ENCODE measurements at places on chromosomes 12 and 14. TPM values are rescaled to one million over a fixed set of nuclear protein-coding genes. Genes with fewer than 3 reads are reported as not detected.
A peak's percentile ranks its signal among the peaks of the same experiment; 100 is the strongest.

DNA sequence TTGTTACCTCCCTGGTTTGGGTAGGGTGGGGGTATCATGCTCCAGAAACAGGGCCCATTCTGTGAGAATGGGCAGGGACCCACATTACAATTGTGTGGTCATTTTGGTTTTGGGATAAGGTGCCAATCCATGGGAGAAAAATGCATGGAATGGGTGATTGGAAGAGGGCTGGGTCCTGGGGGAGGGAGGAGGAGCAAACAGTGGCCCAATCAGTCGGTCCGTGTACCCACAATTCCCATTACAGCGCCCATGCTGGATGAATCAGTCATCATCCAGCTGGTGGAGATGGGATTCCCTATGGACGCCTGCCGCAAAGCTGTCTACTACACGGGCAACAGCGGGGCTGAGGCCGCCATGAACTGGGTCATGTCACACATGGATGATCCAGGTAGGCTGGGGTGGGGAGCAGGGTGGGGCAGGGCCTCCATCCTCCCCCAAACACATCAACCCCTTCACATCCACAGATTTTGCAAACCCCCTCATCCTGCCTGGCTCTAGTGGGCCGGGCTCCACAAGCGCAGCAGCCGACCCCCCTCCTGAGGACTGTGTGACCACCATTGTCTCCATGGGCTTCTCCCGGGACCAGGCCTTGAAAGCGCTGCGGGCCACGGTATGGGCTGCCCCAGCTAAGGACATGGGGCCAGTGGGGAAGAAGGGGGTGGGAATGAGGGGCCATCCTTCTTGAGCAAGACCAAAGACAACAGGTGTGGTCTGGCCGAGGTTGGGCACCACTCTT, 3.6 kb upstream of the TPI1 start:
- no peak for DNase-seq

DNA sequence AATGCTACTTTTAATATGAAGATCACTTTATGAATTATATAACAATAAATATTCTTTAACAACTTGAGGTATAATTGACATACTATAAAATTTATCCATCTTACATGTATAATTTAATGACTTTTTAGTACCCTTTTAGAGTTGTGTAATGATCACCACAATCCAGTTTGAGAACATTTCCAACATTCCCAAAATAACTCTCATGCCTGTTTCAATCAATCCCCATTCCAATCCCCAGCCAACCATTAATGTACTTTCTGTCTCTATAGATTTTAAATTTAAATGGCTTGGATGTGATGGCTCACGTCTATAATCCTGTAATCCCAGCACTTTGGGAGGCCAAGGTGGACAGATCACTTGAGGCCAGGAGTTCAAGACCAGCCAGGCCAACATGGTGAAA, 23.5 kb upstream of the FRMD6 start:
- DNase-seq = no peak

DNA sequence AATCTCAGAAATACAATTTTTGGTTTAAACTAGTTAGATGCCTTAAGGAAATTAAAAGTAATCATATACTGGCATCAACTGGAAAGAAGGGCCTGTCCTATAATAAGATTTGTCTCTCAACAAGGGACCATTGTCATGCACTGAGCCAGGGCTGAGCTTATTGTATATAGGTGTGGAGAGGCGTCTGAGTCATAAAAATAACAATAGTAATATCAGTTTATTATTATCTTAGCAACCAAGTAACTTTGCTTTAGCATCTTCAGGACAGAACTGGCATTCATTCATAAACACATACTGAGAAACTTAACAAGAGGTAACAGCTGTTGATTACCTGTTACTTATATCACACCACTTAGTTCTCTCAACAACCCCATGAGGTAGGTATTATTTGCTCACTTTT, 7.1 kb downstream of the KRT75 start:
- no peak for DNase-seq

- no peak for DNase-seq
These were observed 62.5 kb upstream of the PYGL start for GRCh38 chr14:51006781-51007211.

GRCh38 chr14:49982082-49982481, 89.2 kb downstream of the ARF6 start:
- DNase-seq = no peak

Gene RASAL1
- 1.1 TPM for total RNA-seq

Gene CLMN
- 1.1 TPM for total RNA-seq

DNA sequence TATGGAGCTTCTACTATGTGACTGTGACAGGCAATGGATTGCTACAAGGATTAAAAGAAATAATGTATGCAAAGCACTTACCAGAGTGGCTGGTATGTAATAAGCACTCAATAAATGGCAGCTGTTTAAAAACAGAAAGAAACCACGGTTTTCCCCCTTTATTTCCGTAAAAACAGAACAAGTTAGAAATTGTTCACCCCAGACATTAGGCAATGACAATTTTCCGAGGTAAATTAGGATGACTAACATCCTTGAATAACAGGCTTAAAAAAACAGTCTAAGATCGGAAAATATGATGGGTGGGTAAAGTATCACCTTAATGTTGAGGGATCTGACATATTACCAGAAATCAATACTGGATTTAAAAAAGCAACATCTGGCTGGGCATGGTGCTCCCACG, 20.9 kb upstream of the CNIH1 start:
- DNase-seq = no peak

Gene CD63
- 196 TPM for total RNA-seq

- no peak for DNase-seq
These were observed 134.6 kb downstream of the PTPRR start for GRCh38 chr12:70785896-70786295.

DNA sequence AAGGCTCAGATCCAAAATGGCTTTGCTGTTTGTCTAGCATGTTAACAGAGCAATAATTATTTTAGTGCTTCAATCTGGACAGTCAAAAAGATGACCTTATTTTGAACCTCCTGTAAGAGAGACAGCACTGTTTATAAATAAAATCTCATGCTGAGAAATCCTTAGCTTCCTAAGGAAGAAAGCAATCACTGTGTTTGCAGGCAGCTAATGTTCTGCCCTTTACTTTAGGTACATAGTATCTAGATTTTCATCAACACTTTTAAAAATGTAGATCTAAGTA, 105.3 kb downstream of the PRKD1 start:
- no peak for DNase-seq

DNA sequence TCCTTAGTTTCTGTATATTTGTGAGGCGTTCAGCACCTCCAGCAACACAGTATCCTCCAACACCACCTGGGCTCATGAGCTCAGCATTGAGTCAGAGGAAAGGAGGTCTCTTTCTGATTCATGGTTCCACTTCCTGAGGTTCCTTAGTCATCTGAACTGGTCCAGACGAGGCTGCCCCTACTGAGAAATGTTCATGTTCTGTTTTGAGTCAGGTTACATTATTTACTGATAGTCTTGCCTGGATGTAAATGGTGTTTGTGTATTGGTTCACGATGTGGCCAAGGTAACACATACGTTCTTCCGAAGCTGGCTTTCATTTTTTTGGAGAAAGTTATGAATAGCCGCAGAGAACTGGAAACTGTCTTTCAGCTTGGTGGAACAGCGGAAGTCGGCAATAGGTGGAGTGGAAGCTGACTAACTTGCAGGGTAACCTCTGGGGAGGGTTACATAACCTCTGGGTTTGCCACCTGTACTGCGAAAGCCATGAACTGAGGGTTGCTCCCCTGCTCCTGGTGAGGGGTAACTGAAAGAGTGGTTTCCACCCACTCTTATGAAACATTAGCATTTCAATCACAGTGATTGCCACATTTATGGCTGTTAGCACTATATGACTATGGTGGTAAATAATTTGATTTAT, 42.2 kb upstream of the MANSC4 start:
- DNase-seq = peak; percentile 84

- DNase-seq = no peak
These were observed 55.6 kb upstream of the OAS1 start for GRCh38 chr12:112851024-112851777.

GRCh38 chr14:66045572-66046021, 440.6 kb upstream of the CCDC196 start:
- DNase-seq = no peak

DNA sequence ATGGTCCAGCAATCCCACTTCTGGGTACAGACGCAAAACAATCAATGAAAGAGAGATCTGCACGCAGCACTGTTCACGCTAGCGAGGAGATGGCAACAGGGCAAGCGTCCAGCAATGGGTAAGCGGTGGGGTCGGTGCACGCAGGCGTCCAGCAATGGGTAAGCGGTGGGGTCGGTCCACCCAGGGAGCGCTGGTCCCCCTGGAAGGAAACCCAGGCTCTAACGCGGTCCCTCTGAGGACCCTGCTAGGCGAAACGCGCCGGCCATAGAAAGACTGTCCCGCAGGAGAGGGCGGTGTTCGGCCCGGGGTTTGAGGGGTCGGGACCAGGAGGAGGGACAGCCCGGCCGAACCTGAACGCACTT, 618 bp upstream of the PGAM5 start:
- DNase-seq = no peak

Gene RCOR1
- 24.0 TPM for total RNA-seq

Gene SLC10A1
- total RNA-seq = not detected

Gene NR4A1
- total RNA-seq = 57.7 TPM

DNA sequence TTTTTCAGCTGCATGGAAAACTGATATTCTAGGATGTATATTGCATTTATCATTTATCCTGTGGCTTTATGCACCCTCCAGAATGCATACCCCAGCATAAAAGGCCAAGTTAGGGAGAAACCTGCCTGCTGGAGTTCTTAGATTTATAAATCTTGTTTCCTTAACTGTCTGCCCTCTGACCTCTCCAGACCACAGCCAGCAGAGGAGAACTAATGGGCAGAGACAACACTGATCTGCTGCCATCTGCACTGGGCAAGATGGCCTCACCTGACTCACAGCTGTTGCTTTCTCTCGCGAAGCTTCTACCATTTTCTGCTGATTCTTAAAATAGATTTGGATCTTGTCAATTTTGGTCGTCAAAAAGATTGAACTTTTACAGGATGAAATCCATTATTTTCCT, 65.8 kb downstream of the PPP2R5C start:
- DNase-seq = no peak

DNA sequence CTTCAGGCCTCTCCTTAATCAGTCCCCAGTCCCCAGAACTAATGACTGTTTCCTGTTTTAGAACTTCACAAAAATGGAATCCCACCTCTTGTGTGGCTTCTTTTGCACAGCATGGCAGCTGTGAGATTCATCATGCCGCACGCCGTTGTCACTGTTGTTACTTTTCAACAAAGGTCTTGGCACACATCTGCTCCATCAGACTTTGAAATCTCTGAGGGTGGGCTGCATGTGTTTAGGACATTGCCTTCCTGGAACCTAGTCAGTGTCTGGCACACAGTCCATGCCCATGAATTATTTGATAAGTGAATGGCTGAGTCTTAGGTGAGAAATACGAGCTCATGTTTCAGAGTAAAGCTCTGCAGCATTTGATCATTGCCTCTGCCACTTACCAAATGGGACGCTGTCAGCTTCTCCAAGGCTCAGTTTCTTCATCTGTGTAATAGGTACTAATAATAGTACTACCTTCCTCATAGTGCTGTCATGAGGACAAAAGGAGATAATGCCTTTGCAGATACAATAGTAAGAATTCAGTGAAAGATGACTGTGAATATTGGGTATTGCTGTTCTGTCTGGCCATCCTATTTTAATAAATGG, 90.4 kb downstream of the SRRM4 start:
- no peak for DNase-seq

DNA sequence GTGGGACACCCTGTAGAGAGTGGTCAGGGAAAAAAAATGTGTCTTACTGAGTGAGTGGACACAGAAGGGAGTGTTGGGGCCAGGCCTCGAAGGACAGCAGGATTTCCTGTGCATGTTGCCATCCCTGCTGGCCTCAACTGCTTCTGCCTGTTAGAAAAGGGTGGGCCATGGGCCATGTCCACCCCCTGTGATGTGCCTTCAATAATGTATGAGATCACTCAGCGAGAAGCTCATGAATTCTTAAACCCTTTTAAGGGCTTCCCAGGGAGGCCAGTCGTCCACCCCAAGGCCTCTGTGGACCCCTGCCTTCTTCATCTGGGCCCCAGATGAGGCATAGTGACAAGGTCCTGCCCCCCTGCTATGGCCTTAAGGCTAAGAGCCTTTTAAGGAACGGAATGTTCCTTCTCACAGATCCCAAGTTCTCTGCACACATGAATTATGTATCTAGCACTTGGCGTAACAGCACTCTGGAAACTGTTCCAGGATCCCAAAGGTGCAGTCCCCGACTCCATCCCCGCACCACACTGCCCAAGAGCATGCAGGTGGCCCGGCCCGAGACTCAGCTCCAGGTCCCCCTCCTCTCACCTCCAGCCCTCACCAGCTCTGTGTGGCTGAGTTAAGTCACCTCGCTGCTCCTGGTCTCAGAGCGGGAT, 8.9 kb upstream of the C14orf132 start:
- no peak for DNase-seq

DNA sequence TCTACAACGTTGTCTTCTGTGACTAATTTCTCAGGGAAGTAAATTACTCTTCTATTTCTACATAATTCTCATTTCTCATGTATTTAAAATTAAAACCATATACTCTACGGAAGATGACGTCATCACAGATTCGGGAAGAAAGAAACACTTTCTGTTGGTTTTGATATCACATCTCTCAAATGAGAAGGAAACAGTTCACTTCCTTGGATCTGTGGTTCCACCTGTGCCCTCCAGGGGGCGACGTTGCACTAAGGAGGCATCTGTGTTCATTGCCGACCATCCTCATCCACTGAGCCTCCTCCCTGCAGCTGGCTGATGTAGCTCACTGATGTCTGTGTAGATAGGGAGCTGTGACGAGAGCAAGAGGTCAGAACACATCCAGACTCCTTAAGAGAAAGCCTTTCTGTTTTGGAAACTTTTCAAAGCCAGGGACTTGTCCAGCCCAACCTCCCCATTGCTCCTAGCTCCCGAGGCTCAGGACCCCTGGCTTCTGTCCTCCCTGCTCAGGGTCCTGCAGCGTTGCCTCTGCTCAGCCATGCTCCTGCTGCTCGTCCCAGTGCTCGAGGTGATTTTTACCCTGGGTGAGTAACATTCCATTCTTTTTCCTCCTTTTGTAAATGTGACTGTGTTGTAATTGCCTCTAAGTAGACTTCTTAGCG, 172.7 kb upstream of the OR4E1 start:
- peak; percentile 92 for DNase-seq

Gene HOXC12
- total RNA-seq = not detected

GRCh38 chr14:97177635-97178034, 380.5 kb downstream of the VRK1 start:
- DNase-seq = no peak

Gene RNU4-1
- 2,196 TPM for total RNA-seq

Gene MYH6
- total RNA-seq = 0.17 TPM

DNA sequence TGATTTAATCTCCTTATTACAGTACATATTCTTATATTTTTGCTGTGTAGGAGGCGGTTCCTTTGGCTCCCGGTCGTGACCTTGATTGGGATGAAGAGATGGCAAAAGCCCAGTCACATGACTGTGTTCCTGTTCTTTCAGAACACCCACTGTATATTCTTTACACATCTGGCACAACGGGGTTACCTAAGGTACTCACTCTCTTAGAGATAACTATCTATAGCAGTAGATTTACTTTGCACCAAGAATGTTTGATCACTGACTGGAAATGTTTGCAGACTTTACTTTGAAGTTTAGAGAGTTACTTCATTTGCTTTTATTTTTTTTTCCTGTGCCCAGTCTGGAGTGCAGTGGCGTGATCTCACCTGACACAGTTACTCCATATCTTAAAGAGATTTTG, 65.2 kb downstream of the ACSS3 start:
- no peak for DNase-seq
